Activated naive CD4-positive, alpha-beta T cell treated with anti-CD3 and anti-CD28 coated beads, Interleukin-2, amount 50 U/mL, for 16 hours (primary cell): ENCODE measurements at places on chromosomes 2 and 18.

- no peak for DNase-seq
These were observed 101.4 kb downstream of the CAMKMT start for GRCh38 chr2:44462934-44463849.

DNA sequence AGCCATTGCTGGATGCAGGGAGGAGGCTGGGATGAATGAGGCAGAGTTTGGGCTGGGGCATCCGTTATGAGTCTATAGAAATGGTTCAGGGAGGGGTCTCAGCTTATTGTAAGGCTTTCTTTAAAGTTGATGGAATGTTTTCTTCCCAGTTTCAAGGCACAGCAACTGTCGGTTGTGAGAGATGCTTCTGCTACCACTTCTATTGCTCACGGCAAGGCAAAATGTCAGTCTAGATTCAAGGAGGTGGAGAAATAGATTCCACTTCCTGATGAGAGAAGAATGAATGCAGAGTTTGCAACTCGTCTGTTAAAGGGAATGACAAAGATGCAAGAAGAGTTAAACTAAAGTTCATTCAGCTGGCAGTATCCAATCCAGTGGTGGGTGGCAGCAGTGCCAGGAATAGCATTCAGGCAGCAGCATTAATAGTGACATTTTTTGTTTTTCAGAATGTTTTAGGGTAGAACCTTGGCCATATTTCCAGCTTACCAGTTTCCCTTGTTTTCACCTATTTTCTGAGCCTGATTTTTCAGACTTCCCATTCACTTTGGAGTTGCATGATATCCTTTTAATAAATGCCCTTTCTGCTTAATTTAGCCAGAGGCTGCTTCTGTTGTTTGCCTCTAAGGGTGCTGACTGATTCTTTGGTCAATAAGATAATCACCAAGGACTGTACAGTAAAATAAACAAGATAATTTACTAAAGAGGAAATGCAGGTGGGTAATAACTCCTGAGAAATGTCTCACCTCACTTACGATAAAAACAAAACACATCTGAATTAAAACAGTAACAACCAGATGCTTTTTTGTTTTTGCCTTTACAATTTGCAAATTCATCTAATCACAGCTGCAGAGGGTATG lies 138.4 kb downstream of the RPIA start:
- DNase-seq, result no peak

DNA sequence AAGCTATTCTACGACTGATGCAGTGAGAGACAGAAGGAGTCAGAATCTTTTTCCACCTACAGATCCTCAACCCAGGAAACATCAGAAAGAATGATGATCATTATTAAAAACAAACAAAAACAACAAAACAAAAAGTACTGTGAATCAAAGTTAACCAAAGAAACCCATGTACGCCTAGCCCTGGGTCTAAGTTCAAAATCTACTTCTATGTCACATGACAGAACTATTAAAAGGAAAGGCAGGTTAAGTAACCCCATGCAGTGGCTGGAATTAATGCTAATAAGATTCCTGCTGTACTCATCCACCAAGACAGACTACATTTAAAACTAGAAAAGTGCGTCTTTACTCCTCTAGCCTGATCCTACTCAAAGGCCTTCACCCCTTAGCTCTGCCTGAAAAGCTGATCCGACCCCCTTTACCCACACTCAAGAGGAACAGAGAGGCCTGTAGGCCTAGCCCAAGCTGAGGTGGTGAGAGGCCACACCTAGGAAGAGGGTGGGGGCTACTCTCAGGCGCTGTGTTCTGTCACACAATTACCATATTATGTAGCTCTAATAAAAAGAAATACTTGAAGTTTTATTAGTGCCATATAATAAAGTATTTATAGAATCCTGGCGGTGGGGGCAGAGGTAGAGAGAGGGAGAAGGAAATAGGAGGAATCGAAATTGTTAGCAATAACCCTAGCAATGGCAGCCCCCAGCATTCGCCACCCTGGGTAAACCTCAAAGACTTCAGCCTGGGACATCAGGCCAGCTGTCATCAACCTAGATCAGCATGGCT lies 37.1 kb downstream of the NHEJ1 start:
- no peak for DNase-seq

DNA sequence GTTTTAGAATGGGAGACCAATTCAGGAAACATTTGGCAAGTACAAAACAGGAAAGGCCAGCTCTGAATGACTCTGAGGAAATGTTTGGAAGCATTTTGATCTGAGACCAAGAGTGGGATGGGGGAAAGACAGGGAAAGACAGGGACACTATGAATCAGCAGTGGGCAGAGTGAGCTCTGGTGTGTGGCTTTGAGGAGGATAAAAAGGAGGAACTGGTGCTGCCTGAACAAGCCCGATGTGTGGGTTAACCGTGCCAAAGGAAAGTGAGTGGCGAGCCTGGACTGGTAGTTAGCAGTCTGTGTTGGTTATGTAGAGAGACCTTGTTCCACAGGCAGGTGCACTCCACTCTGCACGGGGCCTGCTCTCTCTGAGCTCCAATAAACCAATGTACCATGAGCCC lies 5.3 kb downstream of the MFSD6 start:
- DNase-seq, result no peak

- DNase-seq, result no peak
These were observed 4.1 kb downstream of the GREB1 start for GRCh38 chr2:11537951-11538350.
